ENCODE measurements at places on chromosomes 5 and 9.
A peak's percentile ranks its signal among the peaks of the same experiment; 100 is the strongest.

DNA sequence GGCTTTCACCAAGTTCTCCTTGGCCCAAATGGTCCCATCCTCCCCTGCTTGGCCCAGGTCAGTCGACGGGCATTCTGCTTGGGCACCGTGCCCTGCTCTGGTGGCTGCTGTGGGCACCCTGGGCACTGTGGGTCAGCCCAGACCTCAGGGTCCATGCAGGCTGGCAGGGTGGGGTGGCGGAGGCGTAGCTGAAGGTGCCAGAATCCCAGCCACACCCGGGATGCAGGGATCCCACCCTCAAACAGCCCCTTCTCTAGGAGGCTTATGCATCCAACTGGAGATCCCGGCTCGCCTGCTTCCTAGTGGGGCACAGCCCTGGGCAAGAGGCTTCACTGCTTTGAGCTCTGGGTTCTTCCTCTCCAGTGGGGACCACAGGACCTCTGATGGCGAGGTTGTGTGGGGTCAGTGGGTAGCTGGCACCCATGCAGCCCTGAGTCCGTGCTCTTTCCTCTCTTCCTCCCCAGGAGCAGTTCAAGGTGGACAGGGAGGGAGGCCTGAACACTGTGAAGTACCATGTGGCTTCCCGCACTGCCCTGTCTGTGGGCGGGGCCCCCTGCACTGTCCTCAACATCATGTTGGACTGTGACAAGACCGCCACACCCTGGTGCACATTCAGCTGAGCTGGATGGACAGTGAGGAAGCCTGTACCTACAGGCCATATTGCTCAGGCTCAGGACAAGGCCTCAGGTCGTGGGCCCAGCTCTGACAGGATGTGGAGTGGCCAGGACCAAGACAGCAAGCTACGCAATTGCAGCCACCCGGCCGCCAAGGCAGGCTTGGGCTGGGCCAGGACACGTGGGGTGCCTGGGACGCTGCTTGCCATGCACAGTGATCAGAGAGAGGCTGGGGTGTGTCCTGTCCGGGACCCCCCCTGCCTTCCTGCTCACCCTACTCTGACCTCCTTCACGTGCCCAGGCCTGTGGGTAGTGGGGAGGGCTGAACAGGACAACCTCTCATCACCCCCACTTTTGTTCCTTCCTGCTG, 9.4 kb downstream of the B4GALT7 start:
- DNase-seq = no peak

DNA sequence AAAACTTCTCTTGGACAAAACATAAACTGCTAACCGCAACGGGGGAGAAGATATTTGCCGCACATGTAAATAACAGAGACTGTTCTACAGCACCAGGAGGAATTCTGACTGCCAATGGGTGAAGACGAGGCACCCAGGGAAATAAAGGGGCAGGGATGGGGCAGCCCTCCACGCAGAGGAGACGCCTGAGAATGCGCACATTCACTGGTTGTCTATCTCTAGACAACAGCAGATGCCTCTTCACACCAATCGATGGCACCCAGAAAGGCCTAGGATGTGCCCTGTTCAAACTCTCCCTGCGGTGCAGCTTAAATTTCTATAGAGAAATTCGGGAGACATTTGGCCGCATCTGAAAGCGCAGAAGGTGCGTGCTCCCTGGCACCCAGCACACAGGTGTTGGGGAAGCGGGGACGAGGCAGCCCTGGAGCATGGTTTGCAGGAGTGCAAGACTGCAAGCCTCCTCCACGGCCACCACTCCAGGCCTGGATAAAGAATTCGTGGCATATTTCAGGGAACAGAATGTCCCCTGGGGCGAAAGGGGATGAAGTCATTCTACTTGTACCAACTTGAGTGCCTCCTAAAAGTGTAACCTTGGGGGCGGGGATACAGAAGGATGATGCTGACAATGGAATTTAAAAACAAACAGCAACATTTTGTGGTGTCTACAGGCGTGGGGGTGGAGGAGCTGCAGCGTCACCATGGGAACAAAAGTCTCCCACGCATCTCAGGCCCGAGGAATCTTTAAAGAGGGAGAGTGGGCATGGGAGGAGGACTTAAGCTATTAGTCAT, 6.3 kb upstream of the IRX2 start:
- peak; percentile 60 for DNase-seq

GRCh38 chr5:140348104-140348503, 1.7 kb upstream of the HBEGF start:
- no peak for DNase-seq

- DNase-seq = no peak
These were observed 1.3 kb upstream of the ACTL7A start for GRCh38 chr9:108860764-108861163.

GRCh38 chr9:126327006-126327713, 531 bp downstream of the MVB12B start:
- DNase-seq = no peak

DNA sequence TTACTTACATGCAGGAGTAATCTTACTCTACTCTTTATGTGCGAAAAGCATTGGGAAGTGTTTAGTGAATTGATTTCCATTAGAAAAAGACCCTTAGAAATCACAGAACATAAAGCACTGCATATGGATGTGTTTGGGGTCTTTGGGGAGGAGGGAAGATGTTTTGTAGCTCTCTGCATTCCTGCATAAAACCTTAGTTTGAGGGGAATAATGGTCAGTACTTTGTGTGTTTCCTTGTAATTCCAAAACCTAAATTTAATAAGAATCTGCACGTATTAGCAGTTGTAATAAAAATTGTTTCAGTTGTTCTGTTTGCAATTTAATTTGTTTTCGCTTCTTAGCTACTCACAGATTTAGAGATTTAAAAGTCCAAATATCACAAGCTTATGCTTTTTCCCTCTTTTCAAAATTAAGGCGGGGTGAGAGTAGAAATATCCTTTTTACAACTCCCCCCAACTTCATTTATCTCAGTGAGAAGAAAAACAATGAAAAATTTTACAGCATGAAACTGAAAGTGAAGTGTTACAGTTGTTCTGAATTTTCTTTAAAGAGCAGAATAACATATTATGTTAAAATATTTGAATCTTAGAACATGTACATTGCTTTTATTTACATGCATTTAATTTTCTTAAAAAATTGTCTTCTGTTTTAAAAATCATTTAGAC, 143.8 kb downstream of the SMARCA2 start:
- DNase-seq = no peak

DNA sequence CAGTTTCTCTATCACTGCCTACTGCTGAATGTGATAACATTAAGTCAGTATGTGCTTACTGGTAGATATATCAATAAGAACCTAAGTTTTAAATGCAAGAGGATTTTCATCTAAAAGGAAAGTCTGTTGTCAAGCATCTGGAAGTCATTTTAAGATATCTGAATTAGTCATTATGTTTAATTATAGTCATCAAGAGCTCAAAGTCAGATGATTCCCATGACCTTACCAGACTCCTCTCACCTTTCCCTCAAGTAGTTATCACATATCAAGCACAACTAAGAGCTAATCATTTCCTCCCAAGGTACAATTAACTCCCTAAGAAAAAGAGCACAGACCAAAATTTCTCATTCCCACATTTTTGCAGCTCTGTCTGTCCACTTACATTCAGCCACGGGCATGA, 45.5 kb downstream of the PUM3 start:
- no peak for DNase-seq

GRCh38 chr9:90861826-90862740, 60.5 kb downstream of the SYK start:
- DNase-seq = no peak

DNA sequence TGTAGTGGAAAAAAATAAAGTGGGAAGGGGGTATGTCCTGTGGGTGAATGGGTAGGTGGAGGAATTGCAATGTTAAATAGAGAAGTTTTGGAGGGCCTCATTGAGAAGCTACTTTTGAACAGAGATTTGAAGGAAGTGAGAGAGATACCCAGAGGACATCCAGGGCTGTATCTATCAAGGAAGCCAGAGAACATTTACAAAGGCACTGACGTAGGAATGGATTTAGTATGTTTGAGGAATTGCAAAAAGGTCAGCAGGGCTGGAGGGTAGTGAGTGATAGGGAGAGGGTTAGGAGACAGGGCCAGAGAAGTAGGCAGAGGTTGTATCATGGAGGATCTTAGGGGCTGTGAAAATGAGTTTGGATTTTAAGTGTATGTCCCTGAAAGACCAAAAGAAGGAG, 13.9 kb downstream of the PTTG1 start:
- no peak for DNase-seq

DNA sequence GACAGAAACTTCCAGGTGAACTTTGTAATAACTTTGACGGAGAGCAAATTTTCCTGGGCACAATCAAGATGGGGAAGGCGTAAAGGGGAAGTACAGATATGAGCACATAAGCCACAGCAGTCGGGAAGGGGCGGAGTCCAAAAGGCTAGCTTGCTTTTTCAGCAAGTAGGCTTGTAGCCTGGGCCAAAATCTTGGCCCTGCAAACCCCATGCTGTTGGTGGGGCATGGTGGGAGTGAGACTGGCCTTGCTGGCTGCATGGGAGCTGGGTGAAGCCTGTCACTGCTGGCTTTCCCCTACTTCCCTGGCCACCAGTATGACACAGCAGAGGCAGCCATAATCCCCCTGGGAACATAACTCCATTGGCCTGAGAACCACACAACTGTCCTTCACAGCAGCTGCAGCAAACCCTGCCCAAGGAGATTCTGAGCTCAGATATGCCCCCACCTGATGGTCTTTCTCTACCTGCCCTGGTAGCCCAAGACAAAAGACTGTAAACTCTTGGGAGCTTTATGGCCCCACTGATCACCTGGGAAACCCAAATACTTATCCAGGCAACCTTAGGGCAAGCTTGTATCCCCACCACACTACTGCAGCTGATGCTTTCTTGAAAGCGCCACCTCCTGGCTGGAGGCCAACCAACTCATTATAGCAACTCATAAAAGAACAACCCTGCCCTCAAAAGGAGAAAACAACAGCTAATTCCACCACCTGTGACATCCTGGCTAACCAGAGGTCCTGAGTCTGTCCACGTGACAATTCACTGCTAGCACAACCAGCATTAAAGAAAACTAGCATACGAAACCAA, 24.0 kb downstream of the DCTN4 start:
- no peak for DNase-seq

DNA sequence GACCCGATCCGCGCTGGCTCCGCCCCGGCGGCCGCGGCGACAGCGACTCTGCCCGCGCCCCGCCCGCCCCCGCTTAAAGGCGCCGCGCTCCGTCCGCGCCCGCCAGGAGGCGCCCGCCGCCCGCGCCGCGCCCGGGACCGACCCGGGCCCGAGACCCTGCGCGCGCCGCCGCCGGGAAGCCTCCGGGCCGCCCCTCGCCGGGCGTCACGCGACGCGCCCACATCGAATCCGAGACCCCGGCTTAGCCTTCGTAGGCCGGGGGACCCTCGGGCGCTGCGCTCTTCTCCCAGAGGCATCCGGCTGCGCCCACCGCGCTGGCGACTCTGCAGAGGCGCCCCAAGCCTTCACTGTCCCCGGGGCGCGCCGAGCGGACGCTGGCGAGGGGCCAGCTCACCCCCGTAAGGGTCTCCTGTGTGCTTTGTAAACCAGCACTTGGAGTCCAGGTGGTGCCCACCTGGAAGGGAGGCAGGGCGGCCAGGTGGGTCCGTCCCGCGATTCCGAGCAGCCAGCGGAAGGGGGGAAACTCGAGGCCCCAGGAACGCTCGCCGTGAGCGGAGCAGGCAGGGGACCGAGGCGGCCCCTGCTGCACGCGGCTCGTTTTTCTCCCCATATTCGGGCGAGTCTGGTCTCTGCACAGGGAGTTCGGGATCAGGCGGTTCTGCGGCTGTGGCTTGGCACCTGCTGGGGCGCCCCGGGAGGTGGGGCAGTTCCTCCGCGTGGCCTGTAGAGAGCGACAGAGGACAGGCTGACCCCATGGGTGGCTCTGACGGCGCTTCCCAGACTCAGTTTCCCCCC, 423 bp upstream of the ABCA2 start:
- DNase-seq = no peak

DNA sequence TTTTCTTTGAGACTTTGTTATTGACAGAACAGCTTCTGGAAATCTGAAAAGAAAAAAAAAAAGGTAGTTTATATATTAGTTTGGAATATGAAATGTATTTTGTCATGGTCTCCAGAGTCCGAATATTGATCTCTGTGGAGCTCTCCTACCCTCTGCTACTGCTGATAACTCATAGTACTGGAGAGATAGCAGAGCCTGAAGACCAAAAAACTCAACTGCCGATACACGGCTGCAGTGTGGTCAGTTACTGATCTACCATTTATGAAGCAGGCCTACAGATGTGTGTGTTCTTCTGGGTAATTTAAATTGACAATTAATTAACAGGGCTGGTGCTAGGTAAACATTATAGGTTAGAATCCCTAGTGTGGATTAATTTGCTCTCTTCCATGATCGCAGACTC, 3.8 kb upstream of the FAM120A start:
- no peak for DNase-seq

Measured in skeletal muscle cell (primary cell).